G401 (cell line): ENCODE measurements at places on chromosomes 1 and 21. TPM values are rescaled to one million over a fixed set of nuclear protein-coding genes. Genes with fewer than 3 reads are reported as not detected.

The C1orf53 gene
- total RNA-seq, result 0.49 and 1.1 TPM in 2 replicates

The PDZK1IP1 gene
- total RNA-seq, result not detected in 2 replicates

The C1orf87 gene
- not detected in 2 replicates for total RNA-seq

The MAP3K21 gene
- not detected in 2 replicates for total RNA-seq

DNA sequence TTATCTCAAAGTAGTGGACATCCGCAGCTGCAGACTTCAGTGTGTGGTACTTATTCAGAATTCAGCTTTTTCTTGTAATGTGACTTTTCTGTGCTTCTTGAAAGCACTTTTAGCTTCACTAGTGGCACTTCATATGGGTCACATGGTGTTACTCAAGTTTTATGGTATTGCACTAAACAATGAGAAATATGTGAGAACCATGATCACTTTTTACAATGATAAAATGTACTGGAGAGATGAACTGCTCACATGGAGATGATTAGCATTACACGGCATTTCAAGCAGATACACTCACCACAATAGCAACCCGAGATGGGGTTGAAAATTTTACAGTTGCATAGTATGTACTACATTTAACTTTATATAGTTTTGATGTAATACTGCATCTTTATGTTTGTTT is 40.1 kb upstream of the GPR52 start:
- no peak for DNase-seq

DNA sequence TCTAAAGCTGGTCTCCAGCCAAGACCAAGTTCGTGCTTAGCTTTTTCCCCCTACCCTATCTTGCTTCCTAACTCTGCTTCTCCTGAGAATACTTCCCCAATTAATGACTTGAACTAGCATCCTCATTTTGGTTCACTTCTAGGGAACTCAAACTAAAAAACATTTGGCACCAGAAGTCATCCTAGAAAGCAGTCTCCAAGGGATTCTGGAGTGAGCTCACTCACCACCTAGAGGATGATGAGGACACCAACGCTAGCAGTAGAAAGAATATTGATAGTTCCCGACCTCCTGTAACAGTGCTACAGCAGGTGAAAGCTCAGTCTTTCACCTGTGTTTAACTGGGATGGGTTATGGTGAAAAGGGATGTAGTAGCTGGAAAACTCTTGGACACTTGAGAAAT is 4.7 kb upstream of the PSMB2 start:
- DNase-seq, result no peak

DNA sequence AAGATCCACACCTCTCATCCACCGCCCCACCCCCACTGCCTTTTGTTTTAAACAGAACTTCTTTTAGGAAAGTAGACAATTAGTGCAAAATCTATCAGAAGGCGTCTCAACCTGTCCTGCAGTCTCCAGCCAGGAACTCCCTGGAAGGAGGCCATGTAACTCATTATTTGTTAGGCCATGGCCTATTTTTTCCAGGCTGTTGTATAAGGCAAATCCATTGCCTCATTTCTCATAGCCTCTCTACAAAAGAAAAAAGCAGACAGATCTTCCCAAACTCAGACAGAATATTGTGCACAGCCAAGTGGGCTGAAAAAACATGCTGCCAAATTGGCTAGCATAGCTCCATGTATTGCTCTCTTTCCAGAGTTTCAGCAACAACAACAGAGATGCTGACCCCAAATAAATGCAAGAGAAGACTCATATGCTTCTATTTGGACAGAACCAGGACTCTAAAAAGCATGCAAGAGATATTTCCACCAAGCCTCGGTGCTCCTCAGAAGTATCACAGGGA is 770.7 kb upstream of the CXADR start:
- DNase-seq, result peak; percentile 89

GRCh38 chr21:43832158-43832550 is 32.9 kb upstream of the AGPAT3 start:
- DNase-seq, result no peak

DNA sequence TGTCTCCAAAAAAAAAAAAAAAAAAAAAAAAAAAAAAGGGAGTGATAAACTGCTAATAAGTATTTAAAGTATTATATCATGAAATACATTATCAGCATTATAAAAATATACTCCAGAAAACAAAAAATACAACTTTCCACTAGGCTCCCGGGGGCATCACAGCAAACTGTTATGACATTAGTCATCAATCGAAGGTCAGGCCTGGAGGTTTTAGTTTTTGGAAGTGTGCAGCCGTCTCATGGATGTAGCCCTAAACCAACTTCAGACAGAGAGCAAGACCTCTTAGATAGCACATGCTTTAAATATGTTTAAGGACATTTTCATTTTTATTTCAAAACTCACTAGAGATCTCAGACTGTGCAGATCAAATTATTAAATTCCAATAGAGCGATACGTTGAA is 106.3 kb downstream of the RERE start:
- no peak for DNase-seq

DNA sequence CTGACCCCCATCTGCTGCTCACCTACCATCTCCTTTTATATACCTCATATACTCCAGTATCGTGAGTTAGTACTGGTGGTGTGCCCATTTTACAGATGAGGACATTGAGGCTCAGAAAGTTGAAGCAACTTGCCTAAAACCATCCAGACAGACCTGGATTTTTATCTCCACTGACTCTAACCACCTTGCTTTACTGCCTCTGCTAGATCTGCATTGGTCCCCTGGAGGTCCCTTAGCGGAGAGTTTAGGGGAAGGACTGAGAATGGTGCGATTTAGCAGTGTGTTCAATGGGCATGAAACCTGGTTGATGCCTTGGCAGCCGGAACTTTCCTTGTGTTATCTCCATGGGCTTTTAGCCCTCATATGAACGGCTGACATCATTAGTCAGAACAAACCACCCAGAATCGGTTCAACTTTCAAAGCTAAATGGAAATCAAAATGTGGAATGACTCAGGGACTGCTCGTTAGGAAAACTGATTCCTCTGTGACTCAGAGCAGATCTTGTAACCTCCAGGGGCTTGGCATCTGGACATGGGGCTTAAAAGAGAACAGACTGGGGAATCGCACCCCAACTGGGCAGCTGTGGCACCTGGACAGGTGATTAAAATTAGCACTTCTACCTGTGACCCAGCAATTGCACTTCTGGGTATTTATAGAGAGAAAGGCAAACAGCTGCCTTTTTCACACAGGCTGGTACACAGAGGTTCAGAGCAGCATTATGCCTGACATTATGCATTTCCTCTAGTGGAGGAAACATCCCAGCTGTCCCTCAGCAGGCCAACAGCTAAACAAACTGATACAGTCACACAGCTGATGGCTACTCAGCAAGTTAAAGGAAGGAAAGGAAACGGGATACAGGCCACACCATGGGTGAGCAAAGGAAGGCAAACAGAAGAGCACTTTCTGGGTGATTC is 25.3 kb downstream of the TMEM51 start:
- DNase-seq, result no peak

GRCh38 chr1:151815716-151816327 is 10.6 kb upstream of the LINGO4 start:
- DNase-seq, result peak; percentile 57
